Stimulated activated CD8-positive, alpha-beta memory T cell treated with anti-CD3 and anti-CD28 coated beads, Interleukin-2, amount 100 ng/mL, for 1 hour (primary cell): ENCODE measurements at places on chromosomes 5 and 9.

GRCh38 chr5:53339962-53340540 is 140.4 kb upstream of the FST start:
- no peak for DNase-seq

- DNase-seq, result peak; percentile 11
These were observed 43.0 kb downstream of the STRBP start for GRCh38 chr9:123225374-123225813.

GRCh38 chr5:141322261-141322660 is 1.7 kb upstream of the TAF7 start:
- DNase-seq, result no peak

DNA sequence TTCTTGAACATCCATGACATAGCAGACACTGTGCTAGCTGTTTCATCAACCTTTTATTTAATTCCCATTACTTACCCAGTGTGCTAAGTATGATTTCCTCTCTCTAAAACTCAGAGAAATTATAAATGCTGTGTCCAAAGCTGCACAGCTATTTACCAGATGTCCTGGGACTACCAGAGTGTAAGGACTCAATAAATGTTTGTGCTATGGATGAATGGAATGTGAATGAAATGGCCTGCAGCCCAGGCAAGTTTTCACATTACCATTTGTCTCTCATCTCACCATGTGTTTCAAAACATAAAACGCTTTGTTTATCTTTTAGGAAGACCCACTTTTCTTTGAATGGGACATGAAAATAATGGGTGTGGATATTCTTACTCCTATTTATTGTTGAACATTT is 96.2 kb downstream of the ARHGEF28 start:
- DNase-seq, result no peak

DNA sequence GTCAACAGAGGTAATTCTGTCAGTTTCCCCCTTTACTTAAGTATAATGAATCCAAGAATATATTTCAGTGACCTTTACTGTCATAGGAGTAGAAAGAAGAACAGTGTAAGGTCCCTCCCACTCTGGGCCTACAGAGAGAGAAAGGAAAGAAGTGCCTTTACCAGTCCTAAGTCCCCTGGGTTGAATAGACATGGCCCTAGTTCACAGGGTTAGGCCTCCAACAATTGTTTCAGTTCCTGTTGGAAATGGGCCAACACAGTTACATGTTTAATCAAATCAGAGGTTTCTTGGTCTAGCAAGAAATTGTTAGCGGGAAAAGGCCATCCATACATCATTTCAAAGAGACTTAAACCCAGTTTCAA is 605.6 kb downstream of the MTRR start:
- no peak for DNase-seq

DNA sequence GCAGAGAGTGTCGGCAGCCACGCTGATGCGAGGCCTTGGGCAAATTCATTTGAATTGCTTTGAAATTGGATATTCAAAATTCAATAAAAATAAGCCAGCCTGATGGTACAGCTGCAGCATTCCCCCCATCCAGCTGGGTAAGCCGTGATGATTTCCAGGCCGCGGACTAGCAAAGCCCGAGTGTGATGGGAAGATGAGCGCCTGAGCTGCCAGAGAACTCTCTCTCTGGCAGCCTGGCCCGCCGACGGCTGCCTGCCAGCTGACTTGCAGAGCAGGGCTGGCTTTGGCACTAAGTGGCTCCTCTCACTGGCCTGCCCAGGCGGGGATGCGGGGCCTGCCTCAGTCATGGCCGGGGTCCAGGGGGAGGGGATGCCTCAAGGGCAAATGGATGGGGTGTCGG is 268.3 kb upstream of the WWC1 start:
- no peak for DNase-seq

- no peak for DNase-seq
These were observed 7.8 kb downstream of the YIPF5 start for GRCh38 chr5:144162686-144163085.

GRCh38 chr5:167361795-167362194 is 929.6 kb upstream of the WWC1 start:
- no peak for DNase-seq

DNA sequence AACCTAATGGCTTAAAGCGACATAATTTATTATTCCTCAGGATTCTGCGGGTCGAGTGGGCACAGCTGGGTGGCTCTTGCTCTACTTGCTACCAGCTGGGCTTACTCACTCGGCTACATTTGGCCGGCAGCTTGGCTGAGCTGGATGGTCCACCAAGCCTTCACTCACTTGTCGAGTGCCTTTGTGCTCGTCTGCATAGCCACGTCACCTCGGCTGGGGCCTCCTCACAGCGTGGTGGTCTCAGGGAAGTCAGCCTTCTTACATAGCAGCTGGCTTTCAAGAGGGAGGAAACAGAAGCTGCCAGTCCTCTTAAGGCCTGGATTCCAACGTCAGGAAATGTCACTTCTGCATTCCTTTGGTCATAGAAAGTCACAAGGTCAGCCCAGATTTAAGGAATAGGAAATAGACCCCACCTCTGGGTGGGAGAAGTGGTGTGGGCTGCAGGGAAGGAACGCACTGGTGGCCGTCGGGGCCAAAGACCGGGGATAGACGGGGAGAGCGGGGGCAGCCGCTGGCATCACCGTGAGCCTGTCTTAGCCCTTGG is 75.1 kb upstream of the RUFY1 start:
- DNase-seq, result no peak

GRCh38 chr5:134594797-134595457 is 37.7 kb downstream of the SAR1B start:
- DNase-seq, result no peak

GRCh38 chr5:138844125-138844461 is 31.0 kb downstream of the LRRTM2 start:
- DNase-seq, result no peak

GRCh38 chr5:1349246-1349645 is 4.3 kb upstream of the CLPTM1L start:
- no peak for DNase-seq

DNA sequence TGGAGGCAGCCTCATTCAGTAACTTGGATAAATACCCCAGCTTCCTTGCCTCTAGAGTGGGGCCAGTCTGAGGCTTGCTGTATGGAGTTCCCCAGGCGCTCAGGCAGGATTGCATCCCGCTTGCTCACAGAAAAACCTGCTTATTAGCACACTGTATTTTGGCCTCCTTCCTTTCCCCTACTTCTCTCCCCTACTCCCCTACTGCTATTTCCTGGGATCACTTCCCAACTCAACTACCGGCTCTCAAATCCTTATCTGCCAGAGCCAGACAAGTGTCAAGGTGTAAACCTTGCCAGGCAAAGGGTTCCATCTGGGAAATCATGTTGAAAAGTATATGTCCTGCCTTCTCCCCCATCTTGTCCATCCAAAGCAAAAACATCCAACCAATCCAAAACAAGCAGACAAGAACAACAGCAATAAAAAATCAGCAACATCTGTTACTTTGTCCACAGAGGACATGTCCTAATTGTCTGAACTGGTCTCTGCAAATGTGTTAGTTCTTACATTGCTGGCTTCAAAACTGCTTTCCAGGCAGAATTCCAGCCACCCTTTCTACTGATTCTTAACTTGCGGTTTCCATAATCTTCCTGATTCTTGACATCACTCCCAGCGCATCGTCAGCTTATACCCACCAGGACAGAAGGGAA is 164.1 kb upstream of the SEMA6A start:
- DNase-seq, result no peak

DNA sequence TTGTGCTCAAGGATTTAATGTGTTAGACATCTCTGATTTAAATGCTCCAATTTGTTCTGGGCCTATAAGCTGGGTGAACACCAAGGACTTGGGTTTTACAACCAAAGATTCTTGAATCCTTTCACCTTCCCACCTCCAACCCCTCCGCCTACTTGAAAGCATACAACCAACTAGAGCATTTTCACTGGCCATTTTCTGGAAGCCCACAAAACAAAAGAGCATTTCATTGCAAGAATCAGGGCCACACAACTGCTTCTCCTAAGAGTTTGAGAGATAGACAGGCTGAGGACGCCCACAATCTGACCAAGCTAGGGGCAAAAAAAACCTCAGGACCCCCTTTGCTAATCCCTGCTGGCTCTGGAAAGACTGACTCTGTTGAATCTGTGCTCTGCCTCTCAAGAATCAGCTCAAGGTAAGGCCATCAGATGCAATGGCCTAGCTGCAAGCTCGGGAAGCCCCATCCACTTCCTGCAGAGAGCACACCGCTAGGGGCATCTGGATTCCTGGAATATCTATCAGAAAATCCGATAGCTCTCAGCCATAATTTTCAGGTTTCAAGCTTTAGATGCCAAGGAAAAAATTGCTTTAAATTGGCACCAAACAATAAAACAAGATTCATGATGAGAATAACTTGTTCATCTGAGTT is 57.7 kb downstream of the RETREG1 start:
- no peak for DNase-seq

- DNase-seq, result no peak
These were observed 528.6 kb upstream of the PTPRD start for GRCh38 chr9:11141357-11141756.

DNA sequence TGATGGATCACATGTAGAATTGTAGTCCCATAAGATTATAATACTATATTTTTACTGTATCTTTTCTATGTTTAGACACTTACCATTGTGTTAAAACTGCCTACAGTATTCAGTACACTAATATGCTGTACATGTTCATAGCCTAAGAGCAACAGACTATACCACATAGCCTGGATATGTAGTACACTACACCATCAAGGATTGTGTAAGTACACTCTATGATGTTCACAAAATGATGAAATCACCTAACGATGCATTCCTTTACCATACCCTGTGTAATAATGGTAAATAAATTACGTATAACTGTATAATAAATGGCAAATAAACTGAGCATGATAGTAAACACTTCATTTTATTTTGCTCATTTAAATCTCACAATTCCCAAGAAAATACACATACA is 60.3 kb downstream of the RICTOR start:
- DNase-seq, result no peak

DNA sequence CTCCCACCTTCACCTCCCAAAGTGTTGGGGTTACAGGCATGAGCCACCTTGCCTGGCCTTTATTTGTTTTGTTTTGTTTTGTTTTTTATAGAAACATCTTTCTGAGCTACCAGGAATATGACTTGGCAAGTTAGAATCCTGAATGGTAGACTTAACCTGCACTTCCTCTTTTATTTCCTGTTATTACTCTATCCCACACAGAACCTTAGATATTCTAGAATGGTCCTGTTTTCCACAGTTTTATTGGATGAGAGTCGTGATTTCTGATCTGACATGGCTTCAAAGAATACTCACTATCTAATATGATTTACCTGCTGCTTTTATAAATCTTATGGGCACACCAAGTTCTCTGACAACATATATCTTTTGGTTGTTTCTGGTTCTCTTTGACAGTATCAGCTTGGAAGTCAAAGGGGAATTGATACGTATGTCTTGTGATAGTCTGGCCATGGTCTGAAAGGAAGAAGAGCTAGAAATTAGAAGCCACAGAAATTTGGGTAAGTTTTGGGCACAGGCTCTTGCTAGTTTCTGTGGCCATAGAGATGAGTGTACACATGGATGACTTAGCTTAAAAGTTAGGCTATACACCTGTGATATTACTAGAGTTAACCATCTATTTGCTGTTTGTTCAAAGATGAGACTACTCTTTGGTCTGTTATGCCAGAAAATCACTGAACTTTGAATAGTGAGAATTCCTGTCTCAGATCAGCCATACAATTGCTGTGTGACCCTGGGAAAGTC is 4.7 kb upstream of the PANK3 start:
- DNase-seq, result no peak

- no peak for DNase-seq
These were observed 60.4 kb downstream of the MTAP start for GRCh38 chr9:21862871-21863270.

- DNase-seq, result no peak
These were observed 37.2 kb downstream of the ZNF622 start for GRCh38 chr5:16428359-16428758.

GRCh38 chr5:107359033-107359915 is 311.5 kb downstream of the EFNA5 start:
- DNase-seq, result no peak

DNA sequence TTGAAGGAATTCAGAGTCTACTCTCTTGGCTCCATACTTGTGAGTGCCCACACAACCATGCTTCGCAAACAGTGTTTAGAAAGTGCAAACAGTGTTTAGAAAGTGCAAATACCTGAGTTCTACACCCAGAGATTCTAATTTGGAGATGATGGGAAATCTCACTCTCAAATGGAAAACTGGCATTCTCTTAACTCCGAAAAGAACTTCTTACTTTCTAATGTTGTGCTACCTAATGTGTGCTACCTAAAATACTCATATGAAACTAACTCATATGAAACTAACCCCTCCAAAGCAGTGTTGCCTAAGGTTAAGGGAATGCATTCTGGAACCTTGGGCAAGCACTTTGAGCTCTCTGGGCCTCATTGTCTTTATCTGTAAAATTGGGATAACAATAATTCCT is 55.5 kb upstream of the ZNF366 start:
- DNase-seq, result no peak

GRCh38 chr5:21581508-21581907 is 1271.6 kb downstream of the CDH12 start:
- DNase-seq, result no peak

DNA sequence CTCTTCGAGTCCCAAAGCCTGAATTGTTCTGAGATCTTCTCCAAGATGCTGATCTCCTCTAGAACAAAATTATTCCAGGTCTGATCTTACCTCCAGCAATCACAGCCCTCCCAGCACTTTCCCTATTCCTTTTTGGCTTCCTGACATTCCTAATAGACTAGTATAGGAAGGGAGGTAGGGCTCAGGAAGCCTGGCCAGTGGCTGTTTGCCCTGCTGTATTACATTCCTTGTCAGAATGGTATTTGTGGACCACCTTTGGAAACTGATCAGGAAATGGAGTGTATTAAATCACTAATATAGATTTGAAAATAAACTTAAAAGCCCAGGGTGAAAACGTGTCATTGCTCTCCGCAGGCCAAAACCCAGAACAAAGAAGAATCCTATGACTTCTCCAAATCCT is 74.3 kb upstream of the ENTREP1 start:
- no peak for DNase-seq

DNA sequence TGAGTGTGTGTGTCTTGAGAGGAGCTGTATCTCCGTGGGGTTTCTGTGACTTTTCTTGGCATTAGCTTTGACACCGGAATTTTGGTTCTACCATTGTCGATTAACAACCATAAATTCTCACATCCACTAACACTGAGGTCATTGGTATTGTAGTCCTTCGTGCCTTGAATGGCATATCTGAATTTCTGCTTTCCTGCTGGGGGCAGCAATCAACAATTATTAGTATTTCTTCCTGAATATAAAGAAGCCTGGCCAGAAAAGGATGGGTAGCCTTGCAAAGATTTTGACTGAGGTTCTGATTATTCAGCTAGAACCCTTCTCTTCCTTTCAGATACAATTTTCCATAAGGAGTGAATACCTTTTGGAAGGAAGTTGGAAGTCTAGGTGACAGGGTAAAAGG is 33.5 kb upstream of the SHOC1 start:
- no peak for DNase-seq
